ENCODE measurements at places on chromosomes 2 and 18. TPM values are rescaled to one million over a fixed set of nuclear protein-coding genes. Genes with fewer than 3 reads are reported as not detected.

DNA sequence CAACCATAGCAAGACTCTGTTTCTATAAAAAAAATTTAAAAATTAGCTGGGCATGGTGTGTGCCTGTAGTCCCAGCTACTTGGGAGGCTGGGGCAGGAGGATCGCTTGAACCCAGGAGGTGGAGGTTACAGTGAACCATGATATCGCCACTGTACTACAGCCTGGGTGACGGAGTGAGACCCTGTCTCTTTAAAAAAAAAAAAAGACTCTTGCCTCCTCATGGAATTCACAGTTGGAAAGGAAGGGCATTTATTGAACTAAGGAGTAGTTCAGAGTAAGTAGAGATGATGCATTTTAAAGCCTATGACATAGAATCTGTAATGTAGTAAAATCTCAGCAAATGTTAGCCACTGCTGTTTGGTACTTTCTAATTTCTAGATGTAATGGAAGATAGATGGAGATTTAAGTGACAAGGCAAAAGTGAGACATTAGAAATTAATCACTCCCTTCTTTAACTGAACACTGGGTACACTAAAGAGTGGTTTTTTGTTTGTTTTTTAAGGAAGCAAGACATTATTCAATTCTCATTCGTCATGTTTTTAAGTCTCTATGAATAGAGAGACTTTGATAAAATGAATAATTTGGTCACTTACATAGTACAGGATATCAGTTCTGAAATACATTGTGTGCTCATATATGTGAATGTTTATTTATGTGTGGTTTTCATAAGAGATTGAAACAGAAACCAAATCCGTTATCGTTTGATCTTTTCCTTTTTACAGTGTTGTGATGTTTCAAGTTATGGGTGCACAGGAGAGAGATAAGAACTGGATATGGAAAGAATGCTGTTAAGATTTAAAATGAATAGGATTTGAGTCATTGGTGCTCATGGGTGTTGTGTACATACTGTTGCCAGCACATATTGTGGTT is 186.1 kb upstream of the STON1 start:
- no peaks in the 10 kb centered on the region for H3K27me3 ChIP-seq
- H3K4me1 ChIP-seq, result peaks cover 20% of the 10 kb centered on the region
- H3K36me3 ChIP-seq, result no peaks in the 10 kb centered on the region
- no peak overlapping the region for H3K4me3 ChIP-seq
- H3K27ac ChIP-seq, result no peak overlapping the region
- DNase-seq, result no peak

DNA sequence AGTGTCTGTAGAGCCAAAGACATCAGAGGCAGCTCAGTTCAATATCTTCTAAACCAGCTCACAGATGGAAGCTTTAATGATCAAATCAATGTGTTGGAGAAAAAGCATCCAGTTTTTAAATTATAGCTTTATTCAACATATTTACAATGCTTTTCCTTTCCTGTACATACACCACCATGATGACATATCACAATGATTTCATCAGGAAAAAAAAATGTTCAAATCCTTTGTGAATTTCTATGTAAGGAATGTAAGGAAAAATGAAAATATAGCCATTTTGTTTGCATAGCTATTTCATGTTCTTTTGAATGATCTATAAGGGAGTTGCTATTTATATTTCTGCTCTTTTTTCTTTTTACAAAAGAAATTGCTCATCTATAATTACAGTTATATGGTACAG is 134.7 kb upstream of the CDH20 start:
- no peaks in the 10 kb centered on the region for H3K27me3 ChIP-seq
- no peaks in the 10 kb centered on the region for H3K36me3 ChIP-seq
- no peak overlapping the region for H3K4me3 ChIP-seq
- H3K27ac ChIP-seq, result no peak overlapping the region
- DNase-seq, result no peak

DNA sequence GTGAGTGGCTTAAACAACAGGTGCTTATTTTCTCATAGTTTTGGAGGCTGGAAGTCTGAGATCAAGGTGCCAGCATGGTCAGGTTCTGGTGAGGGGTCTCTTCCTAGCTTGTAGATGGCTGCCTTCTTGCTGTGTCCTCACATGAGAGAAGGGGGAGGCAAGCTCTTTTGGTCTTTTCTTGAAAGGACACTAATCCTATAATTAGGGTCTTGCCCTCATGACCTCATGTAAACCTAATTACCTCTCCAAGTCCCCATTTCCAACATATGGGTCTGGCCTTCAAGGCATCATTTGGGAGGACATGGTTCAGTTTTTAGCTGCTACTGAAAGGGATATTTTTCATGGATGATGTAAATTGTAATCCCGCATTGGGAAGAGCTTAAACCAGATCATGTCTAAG is 18.0 kb downstream of the RBM44 start:
- H3K4me1 ChIP-seq, result no peaks in the 10 kb centered on the region
- no peak overlapping the region for H3K4me3 ChIP-seq
- H3K27me3 ChIP-seq, result no peaks in the 10 kb centered on the region
- H3K36me3 ChIP-seq, result no peaks in the 10 kb centered on the region
- no peak overlapping the region for H3K27ac ChIP-seq
- no peak for DNase-seq

- H3K27ac ChIP-seq, result no peak overlapping the region
- no peak for DNase-seq
- no peaks in the 10 kb centered on the region for H3K4me1 ChIP-seq
- no peak overlapping the region for H3K4me3 ChIP-seq
- no peaks in the 10 kb centered on the region for H3K36me3 ChIP-seq
- H3K27me3 ChIP-seq, result no peaks in the 10 kb centered on the region
Observed at GRCh38 chr2:158779621-158780020, 15.5 kb upstream of the DAPL1 start.

GRCh38 chr2:151533127-151533526 is 123.4 kb downstream of the RIF1 start:
- no peak overlapping the region for H3K27ac ChIP-seq
- H3K27me3 ChIP-seq, result no peaks in the 10 kb centered on the region
- H3K4me3 ChIP-seq, result no peak overlapping the region
- H3K4me1 ChIP-seq, result no peaks in the 10 kb centered on the region
- no peaks in the 10 kb centered on the region for H3K36me3 ChIP-seq
- DNase-seq, result no peak

- no peaks in the 10 kb centered on the region for H3K27me3 ChIP-seq
- no peak overlapping the region for H3K4me3 ChIP-seq
- H3K27ac ChIP-seq, result peak overlapping the region; percentile 34
- no peaks in the 10 kb centered on the region for H3K36me3 ChIP-seq
- peak; percentile 37 for DNase-seq
Observed at GRCh38 chr18:26480897-26481795, 67.2 kb downstream of the KCTD1 start.

Gene MC4R
- 0.61 TPM for total RNA-seq

Gene CD8B2
- not detected for total RNA-seq

Gene ARHGAP15
- total RNA-seq, result 10.5 TPM
